ENCODE measurements at places on chromosomes 4 and X. TPM values are rescaled to one million over a fixed set of nuclear protein-coding genes. Genes with fewer than 3 reads are reported as not detected.

Gene AMMECR1
- 29.8 TPM for total RNA-seq

Gene ADGRG4
- total RNA-seq, result under 0.01 TPM

Gene ASB9
- 0.65 TPM for total RNA-seq

Gene SPACA5
- total RNA-seq, result not detected

Gene AMTN
- not detected for total RNA-seq

Gene SHOX
- total RNA-seq, result 24.2 TPM

Gene RBMXL3
- not detected for total RNA-seq

Gene NAA11
- total RNA-seq, result not detected

Gene CT45A5
- not detected for total RNA-seq

Gene BEX2
- 2.1 TPM for total RNA-seq

Gene FAM9B
- total RNA-seq, result not detected

Gene GPRASP1
- 1.3 TPM for total RNA-seq

Gene CYLC1
- not detected for total RNA-seq

Gene MAGEA9B
- not detected for total RNA-seq

Gene HTN1
- not detected for total RNA-seq

Gene SUPT20HL2
- total RNA-seq, result not detected

Gene METAP1
- 60.0 TPM for total RNA-seq

Gene NUDT10
- 0.39 TPM for total RNA-seq

Gene SGMS2
- 142 TPM for total RNA-seq
